NT2/D1 (cell line): ENCODE measurements at places on chromosomes 4 and X.

DNA sequence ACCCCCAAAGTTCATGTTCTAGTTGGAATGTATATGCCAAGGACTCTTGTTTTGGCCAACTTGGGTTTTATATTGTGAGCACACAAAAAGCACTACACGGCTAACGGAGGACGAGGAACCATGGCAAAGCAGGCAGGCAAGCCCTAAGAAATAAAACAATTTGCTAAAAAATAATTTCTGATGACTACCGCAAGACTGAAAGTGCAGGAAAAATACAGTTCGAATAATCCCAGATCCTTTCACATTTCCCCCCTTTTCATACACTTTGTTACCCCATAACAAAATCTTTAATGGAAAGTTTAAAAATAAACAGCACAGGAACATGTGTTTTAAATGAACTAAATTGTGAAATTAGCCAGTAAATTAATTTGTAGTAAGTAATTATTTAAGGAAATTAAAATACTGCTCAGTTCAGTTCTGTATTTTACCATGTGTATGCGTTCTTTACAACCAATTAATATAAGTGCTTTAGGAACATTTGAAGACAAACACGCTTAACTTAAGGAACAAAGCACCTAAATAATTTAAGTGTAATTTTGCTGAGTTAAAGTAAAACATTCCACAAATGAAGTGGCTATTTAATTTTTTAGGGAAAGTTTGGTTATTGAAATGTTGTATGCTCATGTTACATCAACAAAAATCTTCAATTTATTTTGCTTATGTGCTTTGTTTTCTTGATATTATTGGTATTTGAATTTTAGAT lies 12.4 kb upstream of the PITX2 start:
- no peak for DNase-seq

- DNase-seq = no peak
Observed at GRCh38 chrX:8981723-8982122, 52.2 kb downstream of the FAM9B start.

GRCh38 chrX:116170511-116170910 lies at the start of gene AGTR2:
Gene AGTR2 (plus strand): TSS chrX:116170744. CDS start chrX:116172281, 1,537 bp downstream.
- no peak for DNase-seq

GRCh38 chr4:78770091-78770642 lies 6.0 kb upstream of the BMP2K start:
- no peak for DNase-seq

- no peak for DNase-seq
Observed at GRCh38 chr4:60683973-60684372, 516.2 kb upstream of the ADGRL3 start.

- no peak for DNase-seq
Observed at GRCh38 chrX:133555782-133556458, 140.6 kb upstream of the GPC4 start.

DNA sequence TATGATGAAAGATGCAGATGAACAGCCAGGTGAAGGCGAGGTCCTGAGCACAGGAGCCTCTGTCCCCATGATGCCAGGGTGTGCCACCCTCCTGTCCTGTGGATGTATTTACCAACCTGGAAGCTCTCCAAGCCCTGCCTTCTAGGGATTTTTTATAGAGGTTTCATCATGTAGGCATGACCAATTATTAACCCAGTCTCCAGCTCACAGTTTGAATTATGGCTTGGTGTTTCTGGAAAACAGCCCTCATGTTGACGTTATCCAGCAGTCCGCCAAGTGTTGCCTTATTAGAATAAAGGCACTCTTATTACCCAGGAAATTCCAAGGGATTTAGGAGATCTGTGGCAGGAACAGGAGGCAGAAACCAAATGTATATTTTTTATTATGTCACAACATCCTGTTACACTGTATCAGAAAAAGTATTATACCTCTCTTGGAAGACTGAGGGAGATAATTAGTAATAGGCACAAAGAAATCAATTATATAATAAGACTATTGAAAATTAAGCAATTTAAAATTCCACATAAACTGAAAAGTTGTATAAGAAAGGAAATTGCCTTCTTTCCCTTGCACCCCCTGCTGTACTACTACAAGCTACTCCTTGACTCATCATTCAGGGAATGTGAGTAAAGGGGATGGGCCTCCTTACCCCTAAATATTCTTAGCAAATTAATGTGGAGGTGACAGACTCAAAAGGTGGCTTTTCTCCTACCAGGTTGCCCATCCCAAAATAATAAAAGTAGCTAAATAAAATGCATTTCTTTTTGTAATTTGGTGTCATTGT lies 129.6 kb downstream of the ZNF330 start:
- DNase-seq = no peak

GRCh38 chr4:100945789-100946188 lies 401.5 kb downstream of the PPP3CA start:
- DNase-seq = no peak

- no peak for DNase-seq
Observed at GRCh38 chrX:10509397-10509796, 111.0 kb downstream of the MID1 start.

GRCh38 chrX:153381684-153382532 lies 19.2 kb downstream of the PNMA6E start:
- DNase-seq = no peak

- DNase-seq = no peak
Observed at GRCh38 chr4:162274354-162274753, 110.6 kb upstream of the FSTL5 start.

GRCh38 chr4:10495651-10496050 lies 38.4 kb upstream of the ZNF518B start:
- no peak for DNase-seq

- DNase-seq = no peak
Observed at GRCh38 chr4:53497487-53498244, 93.6 kb downstream of the LNX1 start.

DNA sequence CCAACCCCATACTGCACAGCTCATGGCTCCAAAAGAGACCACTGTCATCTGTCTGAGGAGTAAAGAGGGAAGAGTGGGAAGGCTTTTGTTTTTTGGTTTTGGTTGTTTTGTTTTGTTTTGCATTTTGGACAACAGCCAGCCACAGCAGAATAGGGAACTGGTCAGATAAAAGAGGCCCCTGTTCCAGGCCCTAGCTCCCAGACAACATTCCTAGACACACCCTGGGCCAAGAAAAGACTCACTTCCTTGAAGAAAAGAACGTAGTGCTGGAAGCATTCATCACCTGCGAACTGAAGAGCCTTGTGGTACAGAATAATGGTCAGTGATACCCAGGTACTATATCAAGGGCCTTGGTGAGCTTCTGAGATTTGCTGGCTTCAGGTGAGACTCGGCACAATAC lies 619.4 kb upstream of the SPANXN1 start:
- DNase-seq = no peak

- no peak for DNase-seq
Observed at GRCh38 chr4:85928775-85929591, 430.9 kb downstream of the MAPK10 start.

- no peak for DNase-seq
Observed at GRCh38 chrX:75181721-75182120, 25.6 kb upstream of the ABCB7 start.

GRCh38 chrX:70168238-70169188 lies 8.8 kb upstream of the DGAT2L6 start:
- peak; percentile 44 for DNase-seq

DNA sequence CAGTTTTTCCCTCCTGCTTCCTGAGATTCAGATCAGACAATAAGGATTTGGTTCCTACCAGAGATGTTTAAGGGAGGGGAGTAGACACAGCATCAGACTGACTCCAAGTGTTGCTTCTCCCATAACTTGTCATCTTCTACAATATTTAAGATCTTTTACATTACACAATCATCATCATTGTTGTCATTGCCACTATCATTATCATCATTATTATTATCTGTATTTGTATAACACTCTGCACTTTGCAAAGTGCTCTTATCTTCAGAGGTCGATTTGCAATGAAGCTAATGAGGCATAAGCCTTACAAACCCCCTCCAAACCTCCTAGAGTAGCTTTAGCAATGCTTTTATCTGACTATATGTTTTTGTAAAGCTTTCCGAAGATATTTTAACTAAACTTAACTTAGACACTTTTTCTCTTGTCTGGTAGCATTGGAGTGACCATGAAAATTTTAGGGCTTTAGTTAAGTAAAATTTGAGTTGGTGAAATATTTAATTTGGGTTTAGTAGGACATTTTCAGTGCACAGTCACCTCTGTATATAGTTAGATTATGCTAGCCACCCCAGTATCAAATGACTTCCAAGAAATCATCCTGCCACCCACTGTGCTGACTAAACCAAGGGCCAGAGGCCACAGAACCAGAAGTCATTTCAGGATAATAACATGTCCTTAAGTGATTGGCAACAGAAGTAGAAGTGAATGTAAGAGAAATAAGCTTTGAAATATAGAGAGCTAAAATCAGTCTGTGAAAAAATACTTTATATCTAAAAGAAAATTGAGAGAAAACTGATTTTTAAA lies 124.2 kb upstream of the NRK start:
- no peak for DNase-seq

DNA sequence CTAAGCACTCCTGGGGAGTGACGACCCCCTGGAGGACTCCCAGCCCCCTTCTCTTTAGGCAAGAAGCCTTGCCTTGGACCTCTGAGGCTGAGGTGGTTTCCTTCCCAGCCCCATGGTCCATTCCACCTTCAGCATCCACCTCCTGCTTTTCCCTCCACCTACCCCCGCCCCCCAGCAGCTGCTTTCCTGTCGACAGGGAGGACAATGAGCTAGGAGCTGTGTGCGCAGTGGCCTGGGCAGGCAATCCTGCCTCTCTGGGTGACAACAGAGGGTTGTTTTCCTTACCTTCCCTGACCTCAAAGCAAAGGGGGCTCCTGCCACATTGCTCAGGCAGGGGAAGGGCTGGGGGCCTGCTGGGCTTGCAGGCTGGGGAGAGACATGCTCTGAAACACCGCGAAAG lies 123.5 kb downstream of the BCOR start:
- no peak for DNase-seq

- DNase-seq = peak; percentile 49
Observed at GRCh38 chr4:110487873-110488272, 11.9 kb downstream of the ENPEP start.

DNA sequence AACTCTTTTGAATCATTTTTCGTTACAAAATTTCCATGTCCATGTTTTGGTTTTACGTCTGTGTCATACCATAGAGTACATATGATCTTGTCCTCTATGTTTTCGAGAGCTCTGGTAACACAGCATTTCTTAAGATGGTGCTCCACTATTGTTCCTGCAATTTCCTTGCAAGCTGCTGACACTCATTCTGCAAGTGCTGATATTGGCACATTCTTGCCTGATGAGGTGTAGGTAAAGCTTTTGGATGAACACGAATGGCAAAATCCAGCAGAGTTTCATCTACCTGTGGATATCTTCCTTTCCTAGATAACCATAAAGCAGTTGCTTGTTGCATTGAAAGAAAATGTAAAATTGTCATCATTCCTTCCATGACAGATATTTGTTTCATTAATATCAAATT lies 41.3 kb downstream of the MAGEB17 start:
- no peak for DNase-seq

DNA sequence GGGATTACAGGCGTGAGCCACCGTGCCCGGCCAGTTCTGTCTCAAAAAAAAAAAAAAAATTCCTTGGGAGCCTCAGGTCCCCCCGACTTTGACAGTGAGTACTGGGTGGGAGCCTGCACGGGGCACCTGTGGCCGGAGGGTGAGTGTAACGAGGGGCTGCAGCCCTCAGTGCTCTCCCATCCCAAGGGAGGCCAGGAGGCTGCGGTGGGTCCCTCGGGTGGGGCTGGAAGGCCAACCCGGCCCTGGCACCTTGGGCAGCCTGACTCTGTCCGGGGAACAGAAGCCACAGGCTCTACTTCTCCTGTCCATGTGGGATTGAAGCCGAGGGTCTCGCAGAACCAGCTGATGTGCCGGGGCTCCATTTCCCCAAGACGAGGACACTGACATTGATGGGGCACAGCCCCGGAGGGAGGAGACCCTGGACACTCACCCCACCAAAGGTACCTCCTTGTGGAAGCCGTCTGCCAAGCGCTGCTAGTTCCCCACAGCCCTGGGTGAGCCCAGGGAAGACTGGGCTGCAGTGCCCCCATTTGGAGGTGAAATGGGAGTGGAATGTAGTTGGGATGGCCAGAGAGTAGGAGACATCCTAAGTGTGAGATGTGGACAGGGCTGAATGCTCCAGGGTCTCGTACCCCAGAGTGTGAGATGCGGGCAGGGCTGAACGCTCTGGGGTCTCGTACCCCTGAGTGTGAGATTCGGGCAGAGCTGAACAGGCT lies 2.3 kb upstream of the SLC26A1 start:
- DNase-seq = no peak

DNA sequence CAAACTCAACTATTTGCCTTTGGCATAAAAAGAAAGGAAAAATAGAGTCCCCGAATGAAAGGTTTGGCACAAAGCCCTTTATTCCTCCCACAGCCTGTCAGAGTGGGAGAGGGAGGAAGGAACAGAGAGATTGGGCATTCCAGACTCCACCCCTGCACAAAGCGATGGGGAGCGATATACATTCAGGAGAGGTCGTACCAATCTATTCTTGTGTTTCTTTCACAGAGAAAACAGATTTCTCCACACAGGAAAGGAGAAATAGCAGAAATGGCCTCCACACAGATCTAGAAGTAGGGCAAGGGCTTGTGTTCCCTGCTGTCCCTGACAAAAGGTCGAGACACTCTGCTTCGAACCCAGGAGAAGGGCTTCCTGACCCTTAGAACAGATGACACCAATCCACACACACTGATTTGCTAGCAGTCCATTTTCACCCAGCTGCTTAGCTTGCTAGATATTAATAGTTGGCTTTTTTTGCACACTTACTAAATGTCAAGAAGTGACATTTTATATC lies 197.4 kb downstream of the MAML3 start:
- no peak for DNase-seq

GRCh38 chrX:149568701-149569296 lies 18.5 kb downstream of the MAGEA9B start:
- no peak for DNase-seq
